ENCODE measurements at places on chromosomes 6 and 20.

- DNase-seq: no peak
Observed at GRCh38 chr6:122066200-122066599, 333.3 kb upstream of the HSF2 start.

GRCh38 chr6:10883312-10884244 lies 1.7 kb upstream of the GCM2 start:
- DNase-seq: peak; percentile 52

- DNase-seq: no peak
Observed at GRCh38 chr6:143697076-143697800, 19.5 kb downstream of the PHACTR2 start.

DNA sequence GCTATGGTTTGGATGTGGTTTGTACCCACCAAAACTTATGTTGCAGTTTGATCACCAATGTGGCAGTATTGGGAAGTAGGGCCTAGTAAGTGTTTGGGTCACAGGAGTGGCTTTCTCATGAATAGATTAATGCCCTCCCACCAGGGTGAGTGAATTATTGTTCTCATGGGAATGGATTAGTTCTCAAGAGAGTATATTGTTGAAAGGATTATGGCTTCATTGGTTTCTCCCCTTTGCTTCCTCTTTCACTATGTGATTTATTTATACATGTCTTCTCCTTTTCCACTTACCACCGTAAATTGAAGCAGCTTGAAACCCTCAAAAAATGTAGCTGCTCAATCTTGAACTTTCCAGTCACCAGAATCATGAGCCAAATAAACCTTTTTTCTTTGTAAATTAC lies 10.8 kb downstream of the UFL1 start:
- no peak for DNase-seq

- no peak for DNase-seq
Observed at GRCh38 chr6:158803733-158804143, 15.4 kb downstream of the EZR start.
